ENCODE measurements at places on chromosomes 16 and 17.

DNA sequence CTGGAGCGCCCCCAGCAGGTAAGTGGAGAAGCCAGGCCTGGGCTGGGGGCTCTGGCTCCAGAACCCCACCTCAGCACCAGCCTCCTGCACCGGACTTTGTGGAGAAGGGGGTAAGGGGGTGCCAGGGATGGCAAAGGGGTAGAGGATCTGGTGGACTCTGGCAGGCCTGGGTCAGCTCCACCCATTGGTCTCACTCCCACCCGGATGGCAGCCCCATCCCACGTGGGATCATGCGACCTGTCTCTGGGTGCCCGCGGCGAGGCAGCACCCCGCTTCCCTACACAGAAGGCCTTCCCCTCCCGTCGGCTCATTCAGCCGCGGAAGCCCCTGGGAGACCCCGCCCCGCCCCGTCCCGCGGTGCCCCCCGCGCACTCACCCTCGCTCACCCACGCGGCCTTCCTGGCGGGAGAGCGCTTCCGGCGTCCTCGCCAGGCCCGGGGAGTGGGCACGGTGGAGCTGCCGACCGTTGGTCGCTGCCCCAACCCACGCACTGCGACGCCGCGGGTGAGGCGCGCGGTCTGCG lies 498 bp upstream of the PLEKHG4 start:
- DNase-seq = no peak

GRCh38 chr17:46028981-46029565 lies 30.0 kb downstream of the STH start:
- no peak for DNase-seq

DNA sequence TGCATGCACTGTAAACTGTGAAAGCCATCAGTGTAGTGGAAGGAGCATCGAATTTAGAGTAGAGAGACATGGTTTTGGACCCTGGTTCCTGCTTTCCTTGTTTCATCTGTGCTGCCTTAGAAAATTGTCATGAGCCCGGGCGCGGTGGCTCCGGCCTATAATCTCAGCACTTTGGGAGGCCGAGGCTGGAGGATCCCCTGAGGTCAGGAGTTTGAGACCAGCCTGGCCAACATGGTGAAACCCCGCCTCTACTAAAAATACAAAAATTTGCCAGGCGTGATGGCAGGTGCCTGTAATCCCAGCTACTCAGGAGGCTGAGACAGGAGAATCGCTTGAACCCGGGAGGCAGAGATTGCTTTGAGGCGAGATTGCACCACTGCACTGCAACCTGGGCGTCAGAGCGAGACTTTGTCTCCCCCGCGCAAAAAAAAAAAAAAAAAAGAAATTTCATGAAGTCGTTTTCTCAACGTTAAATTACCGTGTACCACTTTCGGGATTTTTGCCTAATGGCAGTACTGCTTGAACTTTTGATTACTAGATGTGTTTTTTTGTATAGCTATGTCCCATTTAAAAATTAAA lies 912 bp downstream of the COQ7 start:
- DNase-seq = no peak

DNA sequence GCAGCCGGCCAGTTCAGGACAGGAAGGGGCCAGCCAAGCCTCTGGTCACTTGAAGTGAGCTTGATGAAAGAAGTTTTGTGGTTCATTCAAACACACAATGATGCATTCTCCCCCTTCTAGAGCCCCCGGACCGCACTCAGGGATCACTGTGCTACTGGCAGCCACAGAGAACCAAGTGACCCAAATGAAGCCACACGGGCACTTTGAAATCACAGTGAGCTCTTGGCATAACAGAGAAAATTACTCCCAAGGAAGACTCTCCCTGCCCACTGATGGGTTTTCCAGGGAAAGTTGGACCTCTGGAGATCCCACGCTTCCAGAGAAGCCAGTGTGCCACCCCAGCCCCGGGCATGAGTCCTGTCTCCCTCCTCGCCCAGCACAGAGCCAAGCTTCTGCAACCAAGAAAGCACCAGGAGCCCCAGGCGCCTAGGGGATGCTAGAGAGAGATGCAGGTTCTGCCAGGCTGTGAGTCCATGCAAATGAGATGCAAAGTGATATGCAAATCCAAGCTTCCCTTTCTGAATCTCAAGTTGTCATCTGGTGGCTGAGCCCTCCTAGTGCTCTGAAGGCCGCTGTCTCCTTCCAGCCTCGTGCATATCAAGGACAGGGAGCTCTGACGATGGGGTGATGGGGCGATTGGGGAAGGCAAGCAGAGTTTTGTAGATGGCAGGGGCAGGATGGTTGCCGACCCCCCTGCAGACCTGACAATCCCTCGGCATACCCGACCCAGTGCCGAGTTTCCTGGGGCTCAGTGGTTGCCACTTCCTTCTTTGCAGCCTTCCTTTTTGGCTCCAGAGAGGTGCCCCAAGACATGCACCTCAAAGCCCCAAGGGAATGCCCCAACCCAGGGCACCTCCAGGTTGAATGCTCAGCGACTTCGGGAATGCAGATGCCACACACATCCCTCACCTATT lies 59.7 kb upstream of the TNRC6C start:
- no peak for DNase-seq

DNA sequence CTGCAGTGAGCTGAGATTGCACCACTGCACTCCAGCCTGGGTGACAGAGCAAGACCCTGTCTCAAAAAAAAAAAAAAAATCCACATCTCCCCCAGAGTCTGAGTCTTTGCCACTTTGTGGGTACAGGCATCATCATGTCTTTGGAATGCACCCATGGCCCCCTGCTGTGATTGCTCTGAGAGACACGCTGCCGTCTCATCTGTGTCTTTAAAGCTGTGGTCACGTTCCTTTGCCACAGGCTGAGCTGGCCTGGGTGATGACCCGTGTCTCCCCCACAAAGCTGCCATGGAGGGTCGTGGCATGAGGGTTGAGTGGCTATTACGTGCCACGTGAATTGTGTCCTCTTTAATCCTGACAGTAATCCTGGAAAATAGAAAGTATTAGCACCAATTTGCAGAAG lies 20.2 kb downstream of the CRISPLD2 start:
- no peak for DNase-seq

DNA sequence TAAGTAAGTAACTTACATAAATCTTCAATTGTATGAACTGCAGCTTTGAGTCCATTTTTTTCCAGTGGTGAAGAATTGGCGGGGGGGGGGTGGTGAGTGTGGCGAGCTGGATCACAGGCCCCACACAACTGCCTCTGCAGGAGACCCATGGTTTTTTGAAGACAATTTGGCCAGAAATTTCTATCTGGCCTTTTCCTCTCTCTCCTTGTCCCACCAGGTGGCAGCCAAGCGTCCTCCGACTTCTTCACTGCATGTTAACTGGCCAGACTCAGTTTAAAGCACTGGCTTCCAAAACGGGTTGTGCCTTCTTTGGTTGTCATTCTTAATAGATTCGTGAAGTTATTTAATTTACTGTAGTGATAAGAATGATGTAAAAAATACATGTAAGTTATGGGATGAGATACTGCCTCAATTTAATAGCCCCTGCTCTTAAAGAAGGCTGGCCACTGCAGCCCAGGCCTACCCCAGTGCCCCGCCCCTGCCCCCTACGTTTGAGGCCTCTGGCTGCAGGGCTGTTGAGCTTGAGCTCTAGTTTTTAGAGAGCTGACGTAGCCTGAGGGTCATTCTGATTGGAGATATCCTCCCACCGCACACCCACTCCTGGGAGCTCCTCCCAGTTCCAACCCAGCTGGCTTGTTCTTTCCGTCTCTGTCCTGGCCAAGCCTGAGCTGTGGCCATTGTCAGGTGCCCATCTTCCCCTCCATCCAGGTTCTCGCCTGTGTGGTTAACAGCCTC lies 36.4 kb downstream of the AKAP1 start:
- DNase-seq = no peak

DNA sequence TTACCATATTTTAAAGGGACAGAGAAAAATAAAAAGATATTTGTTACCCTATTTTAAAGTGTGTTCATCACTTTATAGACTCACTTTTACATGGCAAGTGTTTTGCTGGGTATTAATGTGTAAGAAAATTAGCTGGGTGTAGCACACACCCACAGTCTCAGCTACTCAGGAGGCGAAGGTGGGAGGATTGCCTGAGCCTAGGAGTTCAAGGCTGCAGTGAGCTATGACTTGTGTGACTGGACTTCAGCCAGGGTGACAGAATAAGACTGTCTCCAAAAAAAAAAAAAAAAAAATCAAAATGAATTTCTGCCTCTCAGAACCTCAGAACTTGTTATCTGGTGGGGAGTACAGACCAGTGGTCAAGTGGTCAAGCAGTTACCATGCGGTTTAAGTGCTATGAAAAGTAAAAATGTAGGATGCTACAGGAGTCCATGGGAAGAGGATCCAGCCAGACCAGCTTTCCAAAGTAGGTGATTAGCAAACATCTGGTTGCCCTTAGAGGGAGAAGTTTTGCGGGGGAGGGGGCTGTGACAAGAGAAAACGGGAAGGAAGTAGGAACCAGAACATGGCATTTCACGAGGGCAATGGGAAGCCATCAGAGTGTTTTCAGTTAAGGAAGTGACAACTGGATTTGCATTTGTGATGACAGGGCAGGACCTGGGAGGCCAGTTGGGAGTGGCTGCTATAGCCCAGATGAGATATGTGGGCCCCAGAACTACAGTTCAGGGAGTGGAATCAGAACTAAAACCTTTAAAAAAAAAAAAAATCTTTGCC lies 13.9 kb downstream of the CNEP1R1 start:
- DNase-seq = no peak

DNA sequence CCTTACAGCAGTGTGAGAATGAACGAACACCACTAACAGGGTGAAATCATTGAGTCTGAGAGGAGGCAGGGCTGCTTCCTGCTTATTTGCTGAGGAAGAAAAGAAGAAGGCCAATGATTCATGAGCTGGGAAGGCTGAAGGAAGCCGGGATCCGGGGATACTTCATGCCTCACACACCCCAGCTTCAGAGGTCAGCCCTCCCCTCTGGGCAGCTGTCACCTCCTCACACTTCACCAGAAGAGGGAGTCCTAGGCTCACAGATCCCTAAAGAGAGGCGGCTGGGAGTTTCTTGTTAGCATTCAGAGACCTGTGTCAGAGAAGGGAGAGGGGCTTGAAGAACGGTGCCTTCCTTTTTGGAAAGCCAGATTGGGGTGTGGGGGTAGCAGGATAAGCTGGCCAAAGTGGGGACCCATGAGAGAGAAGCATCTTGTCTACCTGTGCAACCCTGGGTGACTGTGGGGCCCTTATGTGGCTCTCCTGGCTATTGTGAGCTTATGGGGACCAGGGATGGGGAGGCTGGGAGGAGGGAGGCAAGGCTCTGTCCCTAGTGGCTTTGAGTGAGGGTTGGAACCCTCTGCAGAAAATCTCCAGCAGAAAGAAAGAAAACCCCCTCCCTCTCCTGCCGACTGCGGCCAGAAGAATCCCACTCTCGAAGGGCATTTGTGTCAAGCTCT lies 94.6 kb downstream of the RGS9 start:
- no peak for DNase-seq

DNA sequence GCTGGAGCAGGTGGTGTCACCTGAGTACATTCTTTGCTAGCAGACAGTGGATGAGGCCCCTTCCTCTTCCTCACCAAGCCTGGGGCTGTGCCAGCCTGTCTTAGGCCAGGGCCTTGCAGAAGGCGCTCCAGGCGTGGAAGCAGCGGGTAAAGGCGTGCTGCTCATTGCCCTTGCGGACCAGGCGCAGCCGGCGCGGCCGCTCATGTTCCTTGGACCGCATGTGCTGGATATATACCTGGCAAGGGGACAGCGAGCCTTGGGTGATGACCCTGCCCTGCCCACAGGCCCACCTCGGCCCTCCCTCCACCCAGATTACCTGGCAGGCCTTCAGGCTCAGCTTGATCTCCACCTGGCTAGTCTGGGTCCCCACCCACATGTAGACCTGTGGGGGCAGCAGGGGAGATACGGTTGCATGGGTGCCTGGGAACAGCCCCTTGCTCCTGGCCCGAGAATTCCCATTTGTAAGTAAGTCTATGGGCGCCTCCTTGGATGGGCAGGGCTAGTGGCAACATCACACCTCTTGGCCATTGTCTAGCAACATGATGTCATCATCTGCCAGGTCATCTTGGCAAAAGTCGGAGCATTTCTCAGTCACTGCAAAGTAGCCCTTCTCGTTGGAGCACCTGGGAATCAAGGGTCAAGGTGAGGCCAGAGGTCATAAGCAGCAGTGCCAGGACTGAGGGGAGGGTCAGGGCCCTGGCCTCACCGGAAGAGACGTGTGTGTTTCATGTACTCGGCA lies 13.3 kb downstream of the FLII start:
- no peak for DNase-seq

- no peak for DNase-seq
Measured at GRCh38 chr17:37338847-37339246, 36.9 kb upstream of the C17orf78 start.

DNA sequence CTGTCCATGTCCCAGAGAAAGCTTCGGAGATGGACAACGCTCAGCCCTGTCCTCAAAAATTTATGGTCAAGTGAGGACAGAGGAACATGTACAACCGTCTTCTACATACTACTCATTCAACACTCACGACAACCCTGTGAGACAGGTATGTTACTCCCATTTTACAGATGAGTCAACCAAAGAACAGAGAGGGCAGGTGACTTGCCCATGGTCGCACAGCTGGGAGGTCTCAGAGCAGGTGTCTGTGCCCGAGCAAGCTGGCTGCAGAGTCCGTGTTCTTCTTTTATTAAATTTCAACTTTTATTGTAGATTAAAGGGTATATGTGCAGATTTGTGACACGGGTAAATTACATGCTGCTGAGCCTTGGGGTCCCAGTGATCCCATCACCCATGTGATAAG lies 5.8 kb upstream of the WFDC1 start:
- DNase-seq = no peak

GRCh38 chr16:1493746-1494094 lies 560 bp downstream of the TELO2 start:
- DNase-seq = no peak

DNA sequence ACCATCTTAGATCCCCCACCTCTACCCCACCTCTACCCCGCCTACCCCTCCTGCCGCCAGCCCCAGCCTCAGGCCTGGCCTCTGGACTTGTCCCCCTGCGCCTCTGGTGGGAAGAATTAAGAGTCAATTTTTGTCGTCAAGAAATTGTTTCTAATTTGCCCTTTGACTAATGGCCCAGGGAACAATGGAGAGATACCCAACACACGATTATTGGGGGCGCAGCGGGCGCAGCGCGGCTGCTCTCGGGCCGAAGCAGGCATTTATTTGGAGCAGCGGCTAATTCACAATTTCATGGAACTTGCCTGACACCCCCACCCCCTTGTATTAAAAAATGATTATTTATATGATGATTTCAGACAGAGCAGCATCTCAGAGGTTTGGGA lies 4.4 kb upstream of the BAHCC1 start:
- no peak for DNase-seq

DNA sequence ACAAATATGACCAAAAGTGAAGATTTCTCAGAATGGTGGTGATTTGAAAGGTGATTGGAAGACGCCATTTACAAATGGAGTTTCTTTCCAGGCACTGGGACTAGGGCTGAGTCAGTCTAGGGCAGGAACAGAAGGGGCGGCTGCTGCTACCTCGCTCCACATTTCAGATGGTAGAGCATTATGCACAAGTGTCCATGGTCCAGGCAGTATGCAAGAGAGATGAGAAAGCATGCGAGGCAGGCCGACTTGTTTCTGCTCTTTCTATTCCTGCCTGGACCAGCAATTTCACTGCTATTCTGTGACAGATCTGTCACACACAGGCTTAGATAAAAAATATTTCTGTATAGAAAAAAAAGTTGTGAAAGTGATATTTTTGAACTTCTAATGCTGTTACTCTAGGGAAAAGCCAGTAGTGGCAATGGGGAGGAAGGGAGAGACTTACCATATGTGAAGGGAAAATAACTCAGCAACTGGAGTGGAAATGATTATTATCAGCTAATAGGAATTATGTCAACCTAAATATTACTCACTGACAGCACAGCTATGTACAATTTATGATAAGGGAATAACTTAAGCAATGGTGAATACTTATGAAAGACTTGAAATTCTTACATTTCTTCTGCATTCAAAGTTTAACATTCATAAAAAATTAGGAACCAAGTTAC lies 134.7 kb upstream of the NETO2 start:
- no peak for DNase-seq

GRCh38 chr17:34125921-34126320 lies 129.2 kb upstream of the CCL2 start:
- DNase-seq = no peak
